ENCODE measurements at places on chromosomes 5 and 9.
A peak's percentile ranks its signal among the peaks of the same experiment; 100 is the strongest.

GRCh38 chr5:43110606-43111170 lies 10.0 kb upstream of the ZNF131 start:
- no peak for DNase-seq

DNA sequence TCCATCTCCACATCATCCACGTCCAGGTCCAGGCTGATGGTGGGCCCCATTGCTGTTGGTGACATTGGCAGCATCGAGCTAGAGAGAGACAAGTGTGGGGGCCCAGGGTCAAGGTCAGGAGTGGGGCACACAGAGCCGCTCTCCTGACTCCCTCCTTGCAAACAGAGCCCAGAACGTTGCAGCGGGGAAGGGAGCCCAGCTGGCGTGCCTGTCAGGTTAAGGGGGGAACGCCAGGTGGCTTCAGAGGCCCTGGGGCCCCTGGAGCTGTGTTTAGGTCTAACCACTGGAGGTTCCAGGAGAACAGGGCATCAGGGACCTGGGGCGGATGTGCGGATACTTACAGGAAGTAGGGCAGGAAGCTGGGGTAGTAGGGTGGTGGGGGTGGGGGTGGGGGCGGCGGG lies 7.5 kb downstream of the RNF44 start:
- DNase-seq = no peak

DNA sequence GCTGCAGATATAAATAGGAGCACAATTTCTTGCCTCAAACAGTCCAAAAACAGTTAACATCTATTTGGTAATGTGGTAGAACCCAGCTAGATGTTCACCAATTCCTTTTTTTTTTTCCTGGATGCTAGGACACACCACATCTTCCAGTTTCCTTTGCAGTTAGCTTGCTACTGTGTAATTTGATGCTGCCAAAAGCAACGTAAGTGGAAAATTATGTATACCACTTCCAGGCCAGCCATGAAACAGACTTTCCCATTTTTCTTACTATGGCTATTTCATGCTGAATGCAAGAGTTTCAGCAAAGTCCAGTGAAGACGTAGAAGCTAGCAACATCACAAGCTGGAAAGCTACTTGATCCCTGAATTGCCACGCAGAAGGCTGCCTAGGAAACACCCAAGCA lies 667.2 kb downstream of the TLE1 start:
- peak; percentile 66 for DNase-seq

DNA sequence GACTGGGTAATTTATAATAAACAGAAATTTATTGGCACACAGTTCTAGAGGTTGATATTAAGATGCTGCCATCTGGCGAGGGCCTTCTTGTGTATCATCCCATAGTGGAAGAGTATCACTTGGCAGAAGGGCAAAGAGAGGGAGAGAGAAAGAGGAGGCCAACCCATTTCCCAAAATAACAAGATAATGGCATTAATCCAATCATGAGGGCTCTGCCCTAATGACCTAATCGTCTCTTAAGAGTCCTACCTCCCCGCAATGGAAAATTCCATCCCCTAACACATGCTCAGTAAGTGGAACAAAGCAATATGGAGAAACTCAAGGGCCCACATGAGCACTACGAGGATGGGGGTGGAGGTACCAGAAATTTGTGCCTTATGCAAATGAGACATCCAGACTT lies 17.6 kb upstream of the VDAC1 start:
- no peak for DNase-seq

Measured in fibroblast of upper back skin (primary cell).